ENCODE measurements at places on chromosomes 7 and 10.

GRCh38 chr7:38476764-38477163 lies 154.4 kb downstream of the AMPH start:
- no peak for DNase-seq

- no peak for DNase-seq
Observed at GRCh38 chr10:127836176-127836575, 56.6 kb downstream of the CLRN3 start.

- DNase-seq, result no peak
Observed at GRCh38 chr7:80002865-80003264, 131.8 kb upstream of the GNAI1 start.

GRCh38 chr7:50558294-50559053 lies 6.7 kb downstream of the DDC start:
- no peak for DNase-seq

GRCh38 chr10:128310971-128311658 lies 184.9 kb upstream of the MKI67 start:
- DNase-seq, result no peak

- DNase-seq, result no peak
Observed at GRCh38 chr10:126781450-126782216, 111.1 kb upstream of the C10orf90 start.

GRCh38 chr10:58797356-58797755 lies 284.7 kb downstream of the BICC1 start:
- no peak for DNase-seq

DNA sequence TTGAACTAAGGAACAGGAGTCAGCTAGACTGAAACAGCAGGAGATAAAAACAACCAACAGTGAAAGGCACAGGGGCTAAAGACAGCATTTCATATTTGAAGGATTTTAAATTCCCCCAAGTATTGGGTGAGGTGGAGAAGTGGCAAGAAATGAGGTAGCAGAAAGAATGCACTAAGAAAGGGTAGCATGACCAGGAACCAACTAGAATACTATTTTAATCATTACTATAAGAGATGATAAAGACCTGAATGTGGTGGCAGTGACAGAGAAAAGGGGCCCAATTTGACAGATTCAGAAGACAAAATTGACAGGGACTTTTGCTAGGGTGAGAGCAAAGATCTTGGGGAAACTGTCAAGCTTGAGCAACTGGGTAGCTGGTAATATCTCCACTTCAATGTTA lies 94.9 kb downstream of the ARHGAP12 start:
- no peak for DNase-seq

DNA sequence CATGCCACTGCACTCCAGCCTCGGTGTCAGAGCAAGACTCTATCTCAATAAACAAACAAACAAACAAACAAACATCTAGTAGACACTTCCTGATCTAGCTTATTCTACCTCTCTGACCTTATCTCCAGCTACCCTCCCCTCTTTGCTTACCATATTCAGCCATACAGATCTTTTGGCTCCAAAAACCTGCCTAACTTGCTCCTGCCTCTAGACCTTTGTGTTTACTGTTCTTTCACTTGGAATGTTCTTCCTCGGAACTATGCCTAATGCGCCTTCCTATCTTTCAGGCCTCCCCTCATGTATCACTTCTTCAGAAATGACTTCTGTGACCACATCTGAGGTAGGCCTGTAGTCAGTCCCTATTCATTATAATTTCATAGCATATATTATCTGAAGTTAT lies 20.3 kb upstream of the WNT8B start:
- DNase-seq, result no peak

DNA sequence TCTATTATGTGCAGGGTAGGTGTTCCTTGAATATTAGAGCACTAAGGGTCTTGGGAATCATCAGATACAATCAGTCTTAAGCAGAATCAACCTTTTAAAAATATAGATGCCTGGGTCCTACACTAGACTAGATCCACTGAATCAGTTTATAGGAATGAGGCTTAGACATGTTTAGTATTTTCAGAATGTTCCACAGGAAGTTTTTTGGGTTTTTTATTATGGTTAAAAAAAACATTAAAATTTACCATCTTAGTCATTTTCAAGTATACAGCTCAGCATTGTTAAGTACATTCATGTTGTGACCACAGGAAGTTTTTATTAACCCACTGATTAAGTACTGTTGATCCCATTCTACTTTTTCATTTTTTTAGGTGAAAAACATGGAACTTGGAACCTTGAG lies 135.7 kb downstream of the LCOR start:
- DNase-seq, result no peak

GRCh38 chr7:147249956-147250355 lies 1133.4 kb downstream of the CNTNAP2 start:
- DNase-seq, result no peak

DNA sequence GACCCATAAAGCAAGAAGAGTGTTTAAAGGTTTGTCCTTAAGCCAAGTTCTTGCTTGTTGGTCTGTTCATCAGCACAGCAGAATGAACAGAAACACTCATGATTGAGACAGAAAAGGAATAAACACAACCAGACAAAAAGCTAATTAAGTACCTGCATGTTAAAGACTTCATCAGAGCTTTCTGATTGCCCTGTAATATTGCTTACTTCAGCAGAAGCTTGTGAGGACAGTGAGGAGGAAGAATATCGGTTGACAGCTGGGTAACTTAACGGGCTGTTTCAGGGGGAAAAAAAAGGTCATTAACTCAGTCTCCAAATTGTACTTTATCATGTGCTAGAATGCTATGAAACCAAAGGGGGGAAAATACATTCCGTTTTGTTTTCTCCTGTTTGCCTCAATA lies 178.7 kb upstream of the IMMP2L start:
- DNase-seq, result no peak

DNA sequence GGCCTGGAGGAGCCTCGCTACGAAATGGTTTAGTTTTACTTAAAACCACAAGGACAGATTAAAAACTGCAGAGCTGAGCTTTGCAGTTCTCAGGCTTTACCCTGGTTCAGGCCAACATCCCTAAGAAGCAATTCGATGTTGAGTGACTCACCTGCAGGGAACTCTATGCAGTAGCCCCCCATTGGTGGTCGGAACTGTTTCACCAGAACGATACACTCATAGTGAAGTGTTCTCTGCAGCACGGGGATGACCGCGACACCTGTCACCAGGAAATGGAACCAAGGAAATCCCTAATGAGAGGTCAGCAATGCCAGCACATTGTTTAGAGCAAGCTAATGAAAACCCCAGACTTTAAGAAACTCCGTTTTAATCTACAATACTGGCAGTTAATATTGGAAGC lies 18.0 kb downstream of the NUDT5 start:
- DNase-seq, result no peak

GRCh38 chr10:121831777-121832176 lies 96.1 kb downstream of the ATE1 start:
- DNase-seq, result no peak

DNA sequence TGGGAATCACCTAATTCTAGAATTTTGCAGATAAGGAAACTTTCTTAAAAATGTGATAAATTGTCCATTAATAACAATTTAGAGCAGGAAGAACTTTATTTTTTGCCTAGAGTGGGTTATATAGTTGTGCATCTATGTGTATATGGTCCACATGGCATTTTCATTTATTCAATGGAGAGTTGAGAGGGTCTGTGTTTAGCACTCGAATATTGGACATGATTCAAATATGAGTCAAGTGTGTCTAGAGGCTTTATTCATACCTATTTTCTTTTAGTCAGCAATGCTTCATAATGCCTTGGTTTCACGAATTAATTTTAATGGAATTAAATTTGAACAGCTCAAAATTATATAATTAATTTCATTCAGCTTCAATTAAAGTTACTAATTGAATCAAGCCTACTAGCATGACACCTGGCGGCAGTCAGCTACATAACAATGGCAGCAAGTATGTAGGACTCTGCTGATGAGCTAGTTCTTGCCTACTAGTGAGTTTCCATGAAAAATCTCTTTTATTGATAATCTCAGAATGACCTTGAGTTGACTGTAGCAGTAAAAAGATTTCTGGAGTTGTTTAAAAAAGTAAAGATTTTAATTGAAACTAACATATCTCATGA lies 17.7 kb downstream of the MDFIC start:
- no peak for DNase-seq

- DNase-seq, result no peak
Observed at GRCh38 chr7:66617295-66617694, 11.4 kb upstream of the KCTD7 start.

- no peak for DNase-seq
Observed at GRCh38 chr7:46654546-46655443, 733.7 kb upstream of the IGFBP3 start.

DNA sequence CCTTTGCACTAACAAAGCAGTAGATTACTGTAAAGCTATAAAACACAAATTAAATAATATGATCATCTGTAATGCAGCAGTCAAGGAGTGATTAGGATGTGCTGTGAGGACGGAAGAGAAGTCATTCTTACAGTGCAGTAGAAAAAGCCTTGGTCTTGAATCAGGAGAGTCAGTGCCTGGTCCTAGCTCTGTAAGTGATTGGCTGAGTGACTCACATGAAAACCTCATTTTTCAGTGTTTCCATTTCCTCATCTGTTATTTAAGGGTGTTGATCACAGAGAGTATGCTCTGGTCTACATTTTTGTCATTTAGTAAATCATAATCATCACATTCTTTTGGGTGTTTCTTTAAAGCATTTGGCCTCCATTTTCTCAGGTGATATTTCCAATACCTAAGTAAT lies 717.8 kb downstream of the LRMDA start:
- no peak for DNase-seq
